Activated T-cell treated with anti-CD3 and anti-CD28 coated beads, Interleukin-2, amount 50 U/mL, for 72 hours (primary cell): ENCODE measurements at places on chromosomes 1 and 21. TPM values are rescaled to one million over a fixed set of nuclear protein-coding genes. Genes with fewer than 3 reads are reported as not detected.

The CNKSR1 gene
- 1.1 TPM for total RNA-seq

The OR2L8 gene
- not detected for total RNA-seq

The SPRR4 gene
- total RNA-seq = not detected

The DHX9 gene
- total RNA-seq = 98.4 TPM

The TCHHL1 gene
- total RNA-seq = not detected

The KRTAP11-1 gene
- total RNA-seq = not detected

The APCS gene
- not detected for total RNA-seq

The GJA8 gene
- total RNA-seq = not detected

The TESK2 gene
- 8.8 TPM for total RNA-seq

The TAS1R1 gene
- not detected for total RNA-seq

The CR1L gene
- 0.19 TPM for total RNA-seq

The PUSL1 gene
- total RNA-seq = 11.0 TPM

The RHEX gene
- not detected for total RNA-seq

The TACSTD2 gene
- total RNA-seq = not detected

The LCE1A gene
- not detected for total RNA-seq

The UBL4B gene
- total RNA-seq = not detected

The IFNLR1 gene
- 11.8 TPM for total RNA-seq

The PDE4B gene
- total RNA-seq = 23.6 TPM

The FASLG gene
- 9.0 TPM for total RNA-seq

The TMEM79 gene
- 23.9 TPM for total RNA-seq

The FCGR2B gene
- not detected for total RNA-seq
